ENCODE measurements at places on chromosomes 6 and 20.

- DNase-seq: no peak
These were observed 13.6 kb upstream of the SASH1 start for GRCh38 chr6:148328876-148329555.

- no peak for DNase-seq
These were observed 24.2 kb downstream of the MYBL2 start for GRCh38 chr20:43690943-43691598.

DNA sequence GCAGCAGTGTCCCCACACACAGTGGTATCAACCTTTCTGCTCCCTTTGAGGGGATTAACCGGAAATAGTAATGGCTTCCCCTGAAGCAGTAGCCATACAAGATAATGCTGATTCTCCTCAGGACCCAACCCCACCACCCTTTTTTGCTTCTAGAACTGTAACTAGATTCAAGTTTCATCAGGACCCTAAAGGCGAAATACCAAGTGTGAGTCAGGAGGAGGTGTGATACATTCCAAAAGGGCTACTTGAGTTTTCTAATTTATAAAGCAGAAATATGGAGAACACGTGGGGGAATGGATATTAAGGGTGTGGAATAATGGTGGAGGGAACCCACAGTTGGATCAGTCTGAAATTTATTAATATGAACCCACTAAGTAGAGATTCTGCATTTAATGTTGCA, 51.5 kb upstream of the CAP2 start:
- no peak for DNase-seq

DNA sequence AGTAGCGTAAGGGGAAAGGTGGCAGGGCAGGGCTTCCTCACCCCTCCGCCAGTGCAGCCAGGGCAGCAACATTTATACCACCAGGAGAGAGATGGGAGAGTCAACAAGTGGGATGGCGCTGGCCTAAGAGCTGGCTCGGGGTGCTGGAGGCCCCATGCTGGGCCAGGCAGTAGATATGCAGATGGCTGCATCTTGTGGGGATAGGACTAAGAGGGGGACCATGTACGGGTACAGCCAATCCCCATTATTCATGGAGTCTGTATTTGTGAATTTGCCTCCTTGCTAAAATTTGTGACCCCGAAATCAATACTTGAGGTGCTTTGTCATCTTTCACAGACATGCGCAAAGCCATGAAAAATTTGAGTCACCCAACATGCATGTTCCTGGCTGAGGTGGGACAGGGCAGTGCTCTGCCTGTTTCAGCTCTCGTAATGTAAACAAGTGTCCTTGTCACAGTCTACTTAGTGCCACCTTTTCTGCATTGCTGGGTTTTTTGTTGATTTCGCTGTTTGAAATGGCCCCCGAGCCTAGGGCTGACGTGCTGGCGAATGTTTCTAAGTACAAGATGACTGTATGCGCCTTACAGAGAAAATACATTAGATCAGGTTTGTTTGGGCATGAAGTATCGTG, 27.5 kb upstream of the TAF8 start:
- DNase-seq: no peak

DNA sequence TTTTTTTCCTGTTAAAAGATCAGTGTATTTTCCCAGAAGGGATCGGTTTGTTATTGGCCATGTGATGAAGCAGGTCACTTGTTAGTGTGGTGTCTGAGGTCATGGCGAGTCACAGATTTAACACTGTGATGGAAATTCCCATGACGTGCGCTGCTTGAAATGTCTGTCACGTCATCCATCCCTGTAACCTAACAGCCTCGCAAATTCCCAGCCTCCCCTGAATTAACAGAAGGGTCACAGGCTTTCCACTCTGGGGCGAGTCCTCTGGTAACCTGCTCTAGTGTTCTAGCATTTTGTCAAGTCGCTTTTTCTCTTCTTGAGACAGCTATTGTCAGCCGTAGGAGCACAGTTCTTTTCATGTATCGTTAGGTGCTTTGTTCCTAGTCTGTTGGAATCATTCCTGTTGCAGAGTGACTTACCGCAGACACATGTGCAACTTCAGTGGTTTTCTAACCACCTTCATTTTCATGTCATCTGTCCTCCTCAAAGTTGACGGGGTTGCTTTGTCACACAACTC, 137.2 kb downstream of the MAP3K4 start:
- no peak for DNase-seq

DNA sequence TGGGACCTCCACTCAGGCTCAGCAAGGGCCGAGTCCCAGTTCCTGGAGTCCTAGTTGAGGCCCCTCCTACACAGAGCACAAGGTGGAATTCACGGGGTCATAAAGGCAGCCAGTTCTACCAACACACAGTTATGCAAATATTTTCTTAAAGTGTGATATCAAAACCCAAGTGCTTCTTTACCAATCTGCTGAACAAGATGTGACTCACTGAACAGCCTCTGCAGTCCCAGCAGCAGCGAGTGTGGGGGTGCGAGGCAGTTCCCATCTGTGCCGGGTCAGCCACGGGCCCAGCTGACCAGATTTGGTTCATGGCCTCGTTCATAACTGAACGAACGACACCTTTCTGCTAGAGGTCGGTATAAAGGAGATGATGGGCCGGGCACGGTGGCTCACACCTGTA, 4.5 kb upstream of the TCEA2 start:
- no peak for DNase-seq

DNA sequence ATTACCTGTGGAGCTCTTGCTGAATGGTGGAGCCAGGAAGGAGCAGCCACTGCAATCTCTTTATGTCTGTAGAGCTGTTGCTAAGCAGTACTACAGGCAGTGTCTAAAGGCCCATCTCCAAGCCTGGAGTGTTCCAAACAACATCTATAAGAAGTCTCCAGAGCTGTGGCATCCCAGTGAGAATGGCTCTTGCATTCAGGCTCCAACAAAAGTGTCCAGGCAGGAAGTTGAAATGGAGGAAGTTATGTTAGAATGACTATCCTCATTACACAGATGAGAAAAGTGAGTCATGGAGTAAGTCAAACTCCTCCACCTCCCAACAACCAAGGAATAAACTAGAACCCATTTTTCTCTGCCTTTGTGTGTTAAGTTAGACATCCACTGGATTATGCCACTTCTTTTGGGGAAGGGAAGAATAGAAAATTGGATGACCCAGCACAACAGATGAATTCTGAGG, 288.5 kb upstream of the STXBP5 start:
- no peak for DNase-seq

DNA sequence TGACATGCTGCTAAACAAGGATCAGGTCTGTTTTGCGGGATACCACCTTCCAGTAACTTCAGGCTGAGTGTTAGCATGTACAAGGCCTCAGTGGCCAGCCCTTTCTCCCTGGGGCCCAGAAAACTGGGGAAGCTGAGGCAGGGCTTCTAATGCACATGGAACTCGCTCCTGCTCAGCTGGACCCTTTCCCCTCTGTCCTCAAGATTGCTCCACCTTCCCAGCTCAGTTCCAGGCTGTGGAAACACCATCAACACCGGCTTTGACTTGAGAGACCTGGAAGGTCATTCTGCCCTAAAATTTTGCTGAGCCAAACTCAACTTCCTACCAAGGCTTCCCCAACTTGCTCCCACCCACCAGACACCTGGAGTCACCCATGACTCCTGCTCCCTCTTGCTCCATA, 4.2 kb upstream of the BLCAP start:
- no peak for DNase-seq

- no peak for DNase-seq
These were observed 356.0 kb upstream of the JARID2 start for GRCh38 chr6:14889611-14890593.

DNA sequence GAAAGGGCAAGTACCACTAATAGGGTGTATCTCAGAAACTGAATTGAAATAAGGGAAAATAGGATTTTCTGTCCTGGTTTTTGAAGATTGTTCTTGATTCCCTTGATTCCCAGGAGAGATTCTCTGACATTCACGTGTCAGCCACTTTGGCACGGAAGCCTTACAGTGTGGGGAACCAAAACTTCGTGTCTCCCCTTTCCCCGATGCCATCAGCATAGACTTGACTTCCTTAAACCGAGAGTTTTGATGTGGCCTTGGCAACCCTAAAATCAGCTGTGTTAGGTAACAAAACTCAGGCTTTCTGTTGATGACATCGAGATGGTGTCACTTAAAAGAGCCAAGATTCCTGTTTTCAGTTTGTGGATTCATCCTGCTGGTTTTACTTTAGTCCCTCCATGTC, 7.5 kb downstream of the HMGN4 start:
- no peak for DNase-seq

DNA sequence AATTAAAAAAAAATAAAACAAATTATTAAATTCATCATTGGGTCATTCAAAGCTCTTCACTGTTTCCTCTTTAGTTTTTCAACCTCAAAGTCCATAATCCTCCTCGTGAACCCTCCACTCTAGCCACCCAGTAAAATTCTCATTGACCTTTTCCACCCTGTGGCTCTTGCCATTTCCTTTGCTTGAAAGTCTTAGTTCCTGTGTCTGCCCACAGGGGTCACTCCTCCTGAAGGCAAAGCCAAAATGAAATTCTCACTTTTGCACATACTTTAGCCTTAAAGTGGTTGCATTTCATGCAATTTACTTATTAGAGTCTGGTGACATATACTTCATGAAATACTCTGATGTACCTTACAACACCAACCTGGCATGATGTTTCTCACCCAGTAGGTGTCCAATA, 263.7 kb downstream of the BMP2 start:
- no peak for DNase-seq

DNA sequence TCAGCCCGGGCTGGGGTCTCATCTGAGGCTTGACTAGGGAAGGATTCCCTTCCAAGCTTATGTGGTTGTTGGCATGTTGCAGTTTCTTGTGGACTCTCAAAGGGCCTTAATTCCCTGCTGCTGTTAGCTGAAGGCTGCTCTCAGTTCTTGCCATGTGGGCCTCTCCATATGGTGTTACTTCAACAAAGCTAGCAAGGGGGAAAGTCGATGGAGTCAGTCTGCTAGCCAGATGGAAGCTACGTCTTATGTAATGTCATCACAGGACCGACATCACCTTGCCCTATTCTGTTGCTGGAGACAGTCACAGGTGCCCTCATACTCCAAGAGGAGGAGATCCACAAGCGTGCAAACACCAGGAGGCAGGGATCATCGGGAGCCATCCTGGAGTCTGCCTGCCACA, 43.3 kb upstream of the ARMC2 start:
- DNase-seq: no peak

DNA sequence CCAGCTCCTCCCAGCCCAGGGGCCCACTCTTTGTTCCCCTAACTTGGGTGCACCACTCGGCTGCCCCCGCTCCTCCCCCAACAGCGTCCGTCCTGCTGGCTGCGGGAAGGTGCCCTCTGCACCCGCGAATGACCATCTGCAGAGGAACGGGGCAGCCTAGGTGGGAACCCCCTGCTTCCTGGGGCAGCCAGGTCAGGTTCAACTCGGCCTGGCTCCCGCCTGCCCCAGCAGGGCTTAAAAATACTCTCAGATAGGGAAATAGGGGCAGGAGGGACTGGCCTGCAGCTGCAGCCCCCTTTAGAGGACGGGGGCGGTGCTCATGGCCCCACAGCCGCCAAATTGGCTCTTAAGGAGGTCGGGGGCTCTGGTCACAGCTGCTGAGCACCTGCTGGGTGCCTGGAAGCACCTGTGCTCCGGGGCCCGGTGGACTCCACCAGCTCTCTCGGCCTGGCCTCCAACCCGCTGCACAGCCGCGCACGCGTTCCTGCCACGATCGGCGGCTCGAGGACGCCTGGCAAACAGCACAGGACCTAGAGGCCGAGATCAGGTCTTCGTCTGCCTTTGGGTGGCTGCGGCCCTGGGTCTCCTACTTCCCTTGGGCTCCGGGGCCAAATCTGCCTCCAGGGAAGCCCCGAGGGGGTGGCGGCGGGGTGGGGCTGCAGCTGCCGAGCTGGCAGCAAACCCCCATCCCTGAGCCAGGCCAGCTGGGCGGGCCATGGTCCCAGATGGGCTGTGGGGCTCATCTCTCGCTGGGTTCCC, 700 bp upstream of the LAMA5 start:
- no peak for DNase-seq

DNA sequence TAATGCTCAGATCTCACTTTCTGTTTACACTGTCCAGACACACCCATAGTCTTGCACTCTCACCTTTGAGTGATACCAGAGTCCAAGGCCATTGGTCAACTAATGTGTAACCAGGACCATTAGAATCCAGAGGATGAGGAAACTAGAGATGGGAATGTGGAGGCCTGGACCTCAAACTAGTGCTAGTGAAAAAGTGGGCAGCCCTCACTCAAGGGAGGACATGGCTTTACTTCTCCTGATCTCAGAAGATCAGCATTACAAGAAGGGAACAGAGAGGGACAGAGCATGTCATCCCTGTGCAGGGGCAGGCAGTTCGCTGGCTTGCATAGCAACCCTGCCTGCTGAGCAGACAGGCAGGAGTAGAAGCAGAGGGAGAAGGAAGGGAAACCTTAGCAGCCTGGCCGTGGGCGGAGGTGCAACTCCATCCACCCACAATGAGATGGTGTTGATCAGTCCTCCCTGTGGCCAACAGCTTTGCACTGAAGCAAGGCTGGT, 22.6 kb upstream of the XRN2 start:
- no peak for DNase-seq

- no peak for DNase-seq
These were observed 631 bp downstream of the MDGA1 start for GRCh38 chr6:37696841-37697662.

DNA sequence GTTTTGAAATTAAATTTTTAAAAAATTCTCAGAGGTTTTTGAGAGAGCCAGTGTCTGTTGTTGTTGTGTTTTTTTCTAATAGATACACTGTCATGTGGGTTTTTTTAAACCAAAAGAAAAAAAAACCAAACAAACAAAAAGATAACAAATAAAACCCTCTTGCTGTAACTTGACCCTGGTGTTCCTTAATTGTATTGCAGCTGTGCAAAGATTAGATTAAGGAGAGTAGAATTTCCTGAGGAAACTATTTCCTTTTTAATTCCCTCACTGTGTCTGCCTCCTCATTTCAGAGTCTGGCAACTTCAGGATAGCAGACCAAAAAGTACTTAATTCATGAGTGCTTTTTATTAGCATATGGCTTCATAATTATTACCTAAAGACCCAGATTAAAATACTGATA, 281.9 kb downstream of the EPM2A start:
- no peak for DNase-seq

- DNase-seq: no peak
These were observed 1418.5 kb downstream of the KHDRBS2 start for GRCh38 chr6:60867548-60867947.

DNA sequence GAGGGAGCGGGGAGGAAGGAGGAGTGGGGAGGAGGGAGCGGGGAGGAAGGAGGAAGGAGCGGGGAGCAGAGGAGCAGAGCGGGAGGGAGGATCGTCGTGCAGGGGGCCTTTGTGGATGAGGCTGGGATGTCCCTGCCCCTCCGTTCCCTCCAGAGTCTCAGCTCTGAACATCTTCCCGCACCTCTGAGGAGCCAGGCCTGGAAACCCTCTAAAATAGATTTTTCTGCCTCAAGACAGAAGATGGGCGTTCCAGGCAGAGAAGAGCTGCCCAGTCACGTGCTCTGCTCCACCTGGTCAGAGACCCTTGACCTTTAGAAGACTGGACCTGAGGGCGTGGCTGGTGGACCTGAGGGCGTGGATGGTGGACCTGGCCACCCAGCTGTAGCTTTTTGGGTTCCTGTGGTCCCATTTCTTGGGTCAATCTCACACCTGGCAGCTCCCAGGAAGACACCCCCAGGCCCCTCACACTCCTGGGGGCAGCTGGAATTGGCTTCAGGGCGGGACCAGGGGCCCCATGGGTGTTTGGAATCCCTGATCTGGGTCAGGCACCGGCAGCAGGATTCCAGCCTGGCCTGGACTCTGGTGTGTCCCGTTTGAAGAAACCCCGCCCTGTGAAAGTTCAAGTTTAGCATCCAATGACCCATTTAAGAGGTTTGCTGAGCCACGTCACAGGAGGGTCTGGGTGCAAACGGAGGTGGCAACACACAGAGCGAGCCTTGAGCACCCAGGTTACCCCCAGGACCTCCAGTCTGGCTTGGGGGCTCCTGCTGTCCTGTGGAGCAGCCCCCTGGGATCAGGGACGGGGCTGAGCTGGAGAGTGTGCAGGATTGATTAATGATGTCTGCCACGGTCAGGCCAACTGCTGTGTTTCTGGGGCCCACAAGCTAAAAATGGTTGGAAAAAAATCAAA, 96.9 kb upstream of the BHLHE23 start:
- no peak for DNase-seq

Measured in AG09319 (cell line).